Choroid plexus epithelial cell (primary cell): ENCODE measurements at places on chromosomes 3 and 15.
A peak's percentile ranks its signal among the peaks of the same experiment; 100 is the strongest.

- peak; percentile 22 for DNase-seq
Measured at GRCh38 chr15:36798366-36798765, 218.9 kb downstream of the CDIN1 start.

- peak; percentile 41 for DNase-seq
Measured at GRCh38 chr3:51621091-51621892, 49.8 kb upstream of the TEX264 start.

DNA sequence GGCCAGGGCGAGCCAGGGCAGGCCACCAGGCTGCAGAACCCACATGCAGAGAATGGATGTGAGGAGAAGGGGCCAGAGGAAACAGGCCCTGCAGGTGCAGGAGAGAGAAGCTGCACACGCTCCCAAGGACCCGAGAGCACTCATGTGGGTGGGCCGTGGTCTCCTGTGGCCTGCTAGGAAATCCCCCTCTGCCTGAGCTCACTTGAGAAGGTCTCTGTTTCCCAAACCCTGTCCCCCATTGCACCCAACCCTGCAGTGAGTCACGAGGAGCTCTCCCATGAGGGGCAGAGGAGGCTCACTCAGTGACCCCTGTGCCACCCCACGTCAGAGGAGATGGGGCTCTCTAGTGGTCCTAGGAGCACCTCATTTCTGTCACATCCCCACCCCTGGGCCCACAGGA is 111.1 kb downstream of the KLF13 start:
- DNase-seq: no peak

DNA sequence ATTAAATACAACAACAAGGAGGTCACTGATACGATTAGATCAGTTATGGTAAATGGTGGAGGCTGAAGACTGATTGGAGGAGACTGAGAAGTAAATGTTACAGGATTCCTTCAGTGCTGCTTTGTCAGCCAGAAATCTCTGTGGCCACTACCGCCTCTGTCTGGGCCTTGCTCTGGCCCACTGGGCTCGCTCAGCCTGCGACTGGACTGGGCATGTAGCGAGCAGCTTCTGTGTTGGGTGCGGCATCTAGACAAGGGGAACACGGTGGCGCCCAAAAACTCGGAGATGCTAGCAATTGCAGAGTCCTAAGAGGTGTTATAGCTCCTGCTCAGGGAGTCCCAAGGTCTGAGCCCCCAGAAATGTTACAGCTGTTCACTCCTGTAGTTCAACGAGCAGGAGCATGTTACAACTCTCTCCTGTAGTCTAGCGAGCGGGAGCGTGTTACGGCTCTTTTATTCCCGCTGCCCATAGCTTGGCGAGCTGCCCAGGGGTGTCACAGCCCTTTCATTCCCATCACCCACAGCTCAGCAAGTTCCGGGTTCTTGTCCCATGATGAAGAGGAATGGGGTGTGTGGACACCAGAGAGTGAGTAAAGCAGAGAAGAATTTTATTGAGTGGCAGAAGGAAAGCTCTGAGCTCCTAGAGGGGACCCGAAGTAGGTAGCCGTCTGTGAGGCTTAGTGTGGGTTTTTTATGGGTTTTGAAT is 24.7 kb downstream of the SLC15A2 start:
- DNase-seq: no peak

DNA sequence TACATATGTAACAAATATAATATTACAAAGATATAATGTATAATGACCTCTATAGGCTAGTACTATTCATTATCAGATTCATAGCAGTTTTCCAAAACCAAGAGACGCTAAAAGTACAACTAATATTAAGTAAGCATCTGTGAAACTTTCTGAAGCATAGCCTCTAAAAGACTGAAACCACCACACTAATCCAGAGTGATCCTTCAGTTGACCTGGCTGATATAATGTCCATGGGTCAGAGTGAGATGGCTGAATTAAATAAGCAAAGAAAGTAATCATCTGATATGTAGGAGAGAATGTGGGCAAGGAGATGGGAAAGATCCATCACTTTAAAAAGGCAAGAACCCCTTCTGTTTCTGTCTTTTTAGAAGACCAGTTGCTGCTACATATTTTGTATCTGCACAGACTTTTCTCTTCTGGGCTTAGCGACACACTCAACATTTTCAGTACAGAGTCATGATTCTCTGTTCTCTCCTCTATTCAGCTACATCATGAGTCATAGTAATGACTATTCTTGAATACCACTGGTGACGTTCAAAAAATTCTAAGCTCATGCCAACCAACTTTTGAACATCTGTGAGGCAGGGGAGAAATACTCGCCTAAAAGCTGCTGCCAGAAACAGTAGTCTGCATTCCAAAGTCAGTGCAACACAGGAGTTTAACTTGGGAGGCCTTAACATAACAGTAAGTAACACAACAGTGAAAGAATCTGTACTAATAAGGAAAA is 149.6 kb downstream of the MAGI1 start:
- DNase-seq: peak; percentile 97

DNA sequence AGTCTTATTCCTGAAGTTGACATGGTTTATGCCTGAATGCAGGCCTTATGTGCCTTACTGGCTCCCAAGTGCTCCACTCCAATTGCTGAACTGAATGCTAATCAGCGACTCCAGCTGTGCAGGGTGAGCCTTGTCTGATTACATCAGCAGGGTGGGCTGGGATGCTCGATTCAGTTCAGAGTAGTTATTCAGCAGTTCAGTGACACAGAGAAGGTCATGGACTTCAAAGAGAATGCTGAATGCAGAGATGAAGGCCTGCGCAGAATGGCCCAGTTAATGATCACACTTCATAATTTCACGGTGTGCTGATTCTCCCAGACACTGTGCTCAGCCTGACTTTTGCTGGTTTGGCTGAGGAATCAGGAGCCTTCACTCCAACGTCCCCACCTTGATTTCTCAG is 63.6 kb downstream of the CLDN1 start:
- DNase-seq: peak; percentile 82

DNA sequence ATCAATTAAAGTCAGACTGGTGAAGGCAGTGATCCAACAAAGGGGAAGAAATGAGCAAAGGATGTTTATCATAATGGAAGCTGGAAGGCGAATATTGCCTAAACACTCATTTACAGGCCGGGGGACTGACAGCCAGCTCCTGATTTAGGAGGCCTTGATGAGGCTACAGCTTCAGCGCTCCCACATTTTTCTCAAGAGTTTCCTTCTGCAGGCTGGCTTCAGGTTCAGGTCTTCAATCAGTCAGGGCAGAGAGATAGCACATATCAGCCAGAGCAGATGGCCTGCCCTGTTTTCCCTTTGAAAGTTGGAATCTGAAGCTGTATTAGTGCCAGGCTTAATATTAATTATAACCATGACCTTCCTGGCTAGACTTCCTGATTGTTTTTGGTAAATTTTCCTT is 218.9 kb downstream of the SV2B start:
- DNase-seq: no peak

- no peak for DNase-seq
Measured at GRCh38 chr3:46448721-46449120, 16.0 kb downstream of the LTF start.

DNA sequence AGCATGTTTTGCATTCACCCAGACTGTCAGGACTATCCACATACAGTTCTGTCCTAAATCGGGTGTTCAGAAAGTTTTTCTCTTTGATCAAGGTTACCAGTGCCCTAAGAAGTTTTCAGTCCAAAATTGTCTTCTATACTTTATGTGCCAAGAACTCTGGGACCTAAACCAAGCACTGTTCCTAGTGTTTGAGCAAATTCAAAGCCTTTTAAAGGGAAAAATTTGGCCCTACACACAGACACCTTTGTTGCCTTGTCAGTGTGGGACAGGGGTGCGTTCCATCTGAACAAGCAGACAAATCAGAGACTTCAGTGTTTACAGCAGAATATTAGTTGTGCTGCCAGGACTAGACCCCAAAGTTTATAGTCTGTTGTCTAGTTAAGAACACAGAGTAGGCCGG is 50.6 kb downstream of the DGKG start:
- no peak for DNase-seq

- DNase-seq: peak; percentile 56
Measured at GRCh38 chr3:195173657-195174056, 97.3 kb downstream of the XXYLT1 start.

DNA sequence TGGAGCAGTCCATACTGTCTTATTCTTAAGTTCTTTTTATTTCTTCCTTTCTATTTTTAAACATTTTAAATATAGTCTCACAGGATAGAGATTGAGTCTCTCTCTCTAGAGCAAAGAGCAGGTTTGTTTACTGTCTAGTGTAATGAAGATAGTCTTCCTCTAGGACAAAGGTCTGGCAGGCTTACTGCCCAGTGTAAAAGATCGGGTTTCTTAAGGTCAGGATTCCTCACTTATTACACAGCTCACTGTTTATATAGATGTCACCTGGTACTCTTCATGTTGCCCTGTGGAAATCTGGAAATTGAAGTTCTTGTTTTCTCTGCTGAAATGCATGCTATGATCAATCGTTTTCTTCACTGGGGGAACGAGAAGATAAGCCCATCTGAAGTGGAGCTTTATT is 76.0 kb downstream of the ZBBX start:
- no peak for DNase-seq

DNA sequence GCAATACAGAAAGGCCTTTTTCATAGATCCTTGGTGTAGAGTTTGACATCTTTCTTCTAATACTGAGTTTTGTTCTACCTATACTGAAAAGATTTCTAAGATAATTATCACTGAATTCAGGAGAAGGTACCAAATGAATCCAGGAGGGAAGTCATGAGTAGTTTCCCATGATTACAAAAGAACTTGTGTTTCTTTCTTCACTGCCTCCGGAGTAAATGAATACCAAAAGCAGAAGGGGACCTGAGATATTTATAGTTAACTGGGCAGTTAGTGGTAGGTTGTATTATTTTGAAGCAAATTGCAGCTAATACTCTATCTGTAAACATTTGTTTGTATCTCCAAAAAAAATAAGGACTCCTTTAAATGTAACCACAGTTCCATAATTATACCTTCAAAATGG is 175.4 kb downstream of the SUCNR1 start:
- peak; percentile 53 for DNase-seq

- no peak for DNase-seq
Measured at GRCh38 chr3:119494597-119494996, 3.8 kb upstream of the TIMMDC1 start.

DNA sequence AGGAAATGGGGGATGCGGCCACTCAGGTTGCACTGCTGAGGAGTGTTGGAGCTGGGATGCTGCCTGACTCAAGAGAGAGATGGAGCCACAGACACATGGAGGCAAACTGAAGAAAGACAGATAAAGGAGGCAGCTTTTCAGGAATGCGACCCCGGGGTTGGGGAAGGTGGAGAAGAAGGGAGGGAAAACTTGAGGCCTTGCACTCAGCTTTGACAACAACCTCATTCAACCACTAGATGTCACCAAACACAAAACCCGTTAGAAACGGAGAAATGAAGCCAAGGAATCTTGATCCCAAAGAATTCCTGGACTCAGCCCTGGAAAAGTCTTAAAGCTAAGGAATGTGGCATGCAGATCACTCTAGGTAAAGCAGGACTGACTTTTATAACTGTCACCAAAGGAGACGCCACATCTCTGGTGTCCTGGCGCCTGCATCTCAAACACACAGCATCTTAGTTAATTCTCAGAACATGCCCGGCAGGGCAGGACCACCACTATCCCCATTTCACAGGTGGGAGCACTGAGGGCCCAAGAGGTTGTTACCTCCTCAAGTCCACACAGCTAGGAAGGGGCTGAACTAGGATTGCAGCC is 59.6 kb upstream of the LMCD1 start:
- DNase-seq: peak; percentile 75

GRCh38 chr3:194933465-194933864 is 247.8 kb downstream of the FAM43A start:
- DNase-seq: no peak

- peak; percentile 28 for DNase-seq
Measured at GRCh38 chr3:160685144-160685766, 8.3 kb downstream of the ARL14 start.

DNA sequence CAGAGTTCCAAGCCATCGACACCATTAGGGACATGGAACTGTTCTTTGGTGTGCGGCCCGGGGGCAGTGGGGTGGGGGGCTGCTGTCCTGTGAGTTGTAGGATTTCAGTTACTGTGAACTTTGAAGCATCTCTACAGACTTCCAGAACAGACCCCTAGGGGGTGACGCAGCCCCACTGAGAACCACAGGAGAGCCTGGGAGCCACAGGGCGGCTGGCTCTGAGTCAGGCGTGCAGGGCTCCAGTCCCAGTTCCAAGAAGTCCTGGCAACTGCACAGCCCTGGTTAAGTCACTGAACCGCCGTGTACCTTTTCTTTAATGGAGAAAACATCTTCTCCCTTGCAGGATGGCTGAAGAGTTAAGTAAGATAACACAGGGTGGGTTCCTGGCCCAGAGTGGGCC is 23.5 kb upstream of the LRTM1 start:
- DNase-seq: peak; percentile 94

DNA sequence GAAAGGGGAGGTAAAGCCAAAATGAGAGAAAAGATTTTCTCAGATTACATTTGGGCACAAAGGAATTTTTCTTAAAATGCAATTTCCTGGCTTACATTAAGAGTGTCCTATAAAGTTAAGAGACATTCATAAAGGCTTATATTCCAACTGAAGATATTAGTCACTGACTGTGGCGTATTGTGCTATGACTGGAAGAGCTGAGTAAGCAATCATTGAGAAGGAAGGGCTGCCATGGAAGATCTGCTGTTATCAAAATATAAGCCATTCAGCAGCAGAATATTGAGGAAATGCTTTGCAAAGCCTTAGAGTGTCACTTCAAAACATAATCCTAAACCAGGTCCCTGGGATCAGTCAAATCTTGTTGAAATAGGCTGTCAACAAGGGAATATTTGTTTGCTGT is 593.9 kb downstream of the TUSC7 start:
- DNase-seq: no peak

DNA sequence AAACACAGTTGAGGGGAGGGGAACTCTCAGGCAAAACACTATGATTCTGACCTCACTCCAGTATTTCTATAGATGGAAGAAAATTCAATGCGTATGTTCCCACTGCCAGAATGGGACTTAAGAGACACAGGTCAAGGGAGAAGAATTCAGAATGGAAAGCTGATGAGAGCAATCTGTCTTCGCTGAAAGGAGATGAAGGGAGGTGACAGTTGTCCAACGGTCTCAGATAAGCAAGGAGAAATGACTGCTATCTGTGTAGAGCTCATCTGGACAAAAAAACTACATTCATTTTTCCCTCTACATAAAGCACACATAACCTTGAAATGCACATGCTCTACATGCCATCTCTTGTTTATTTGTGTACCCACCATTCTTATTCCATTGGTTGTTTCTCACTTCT is 405.1 kb downstream of the LSAMP start:
- DNase-seq: no peak

DNA sequence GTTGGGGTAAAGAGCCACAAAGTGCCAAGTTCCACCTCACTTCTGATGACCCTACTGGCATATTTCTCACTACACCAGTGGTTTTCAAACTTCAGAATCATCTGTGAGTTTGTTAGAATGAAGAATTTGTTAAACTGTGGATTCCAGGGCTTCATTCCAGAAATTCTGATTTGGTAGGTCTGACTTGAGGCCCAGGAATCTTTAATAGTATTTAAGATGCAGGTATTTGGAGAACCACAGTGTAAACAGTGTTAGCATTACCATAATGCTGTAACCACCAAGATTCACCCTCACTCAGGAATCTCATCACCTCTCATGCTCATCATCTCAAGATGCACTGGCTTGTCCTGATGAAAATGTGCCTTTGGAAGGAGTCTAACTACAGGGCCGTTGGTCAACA is 6.0 kb downstream of the KCNMB3 start:
- DNase-seq: peak; percentile 29

GRCh38 chr15:60913900-60914299 is 315.2 kb downstream of the RORA start:
- DNase-seq: no peak
